ENCODE measurements at places on chromosomes 7 and 10. TPM values are rescaled to one million over a fixed set of nuclear protein-coding genes. Genes with fewer than 3 reads are reported as not detected.
A peak's percentile ranks its signal among the peaks of the same experiment; 100 is the strongest.

Gene BTBD16
- not detected for total RNA-seq

Gene GDF2
- total RNA-seq: not detected

GRCh38 chr10:92418221-92418620, 127.3 kb downstream of the MARCHF5 start:
- no peak for DNase-seq

DNA sequence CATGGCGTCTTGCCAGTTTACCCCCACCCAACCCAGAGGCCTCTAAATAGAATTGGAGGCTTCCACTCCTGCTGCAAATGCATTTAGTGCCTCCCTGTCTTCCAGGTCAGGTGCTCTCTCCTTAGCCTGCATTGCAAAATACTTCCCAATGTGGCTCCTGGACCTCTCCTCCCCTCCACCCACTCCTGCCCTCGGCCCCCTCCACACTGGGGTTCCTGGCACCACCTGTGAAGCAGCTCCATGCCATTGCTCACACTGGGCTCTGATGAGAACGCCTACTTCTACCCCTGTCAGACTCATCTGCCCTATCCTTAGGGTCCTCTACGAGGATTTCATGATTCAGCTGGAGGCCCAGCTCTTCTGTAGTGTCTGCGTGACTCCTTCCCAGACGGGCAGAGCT, 37.4 kb downstream of the C10orf120 start:
- no peak for DNase-seq

DNA sequence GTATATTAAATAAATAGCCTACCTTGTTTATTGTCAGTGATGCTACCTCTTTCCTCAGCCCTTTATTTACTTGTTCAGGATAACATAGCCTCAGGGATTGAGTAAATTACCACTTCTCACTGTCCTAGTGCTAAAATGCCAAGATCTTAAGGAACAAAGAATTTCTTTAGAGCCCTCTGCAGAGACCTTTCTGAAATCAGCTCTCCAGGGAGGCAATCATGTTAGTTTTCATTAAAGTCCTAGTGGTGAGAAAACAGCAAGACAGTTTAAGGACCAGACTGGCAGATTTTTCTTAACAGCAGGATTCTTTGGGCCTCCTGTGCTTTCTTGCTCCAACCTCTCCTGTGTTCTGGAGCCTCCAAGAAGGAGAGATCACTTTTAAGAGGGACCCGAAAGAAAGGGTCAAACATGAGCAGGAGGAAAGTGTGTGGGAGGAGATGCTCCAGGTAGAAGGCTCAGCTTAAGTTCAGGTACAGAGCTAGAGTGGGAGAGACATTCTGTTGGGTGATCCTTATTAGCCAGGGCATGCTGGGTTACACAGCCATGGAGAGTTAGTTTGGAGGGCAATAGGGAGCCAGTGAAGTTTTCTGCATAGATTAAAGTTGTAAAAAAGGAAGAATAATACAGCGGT, 1.2 kb upstream of the PLCE1 start:
- DNase-seq: peak; percentile 18

DNA sequence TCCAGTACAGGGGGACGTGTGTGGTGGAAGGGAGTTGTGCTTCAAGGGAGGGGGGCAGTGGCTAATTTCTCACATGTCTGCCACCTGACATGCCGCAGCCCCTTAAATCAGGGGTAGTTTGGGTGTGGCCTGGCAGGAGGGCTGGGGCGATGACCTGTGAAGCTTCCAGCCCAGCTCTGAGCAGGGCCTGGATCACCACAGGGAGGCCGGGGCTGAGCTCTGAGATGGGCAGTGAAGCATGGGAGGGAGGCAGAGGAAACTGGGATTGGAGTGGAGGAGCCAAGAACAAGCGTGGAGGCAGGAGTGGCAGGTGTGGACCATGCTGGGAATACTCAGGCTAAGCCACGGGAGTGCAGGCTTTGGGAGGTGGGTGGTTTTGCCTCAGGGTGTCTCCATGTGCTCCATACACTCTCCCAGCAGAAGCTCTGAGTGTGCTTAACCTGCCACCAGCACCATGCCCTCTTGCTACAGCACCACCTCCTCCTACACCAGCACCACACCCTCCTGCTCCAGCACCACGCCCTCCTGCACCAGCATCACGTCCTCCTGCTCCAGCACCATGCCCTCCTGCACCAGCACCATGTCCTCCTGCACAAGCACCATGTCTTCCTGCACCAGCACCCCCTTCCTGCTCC, 99.3 kb upstream of the SHH start:
- no peak for DNase-seq

All from renal cortical epithelial cell (primary cell).